T-helper 9 cell (primary cell): ENCODE measurements at places on chromosomes 2 and 18.

DNA sequence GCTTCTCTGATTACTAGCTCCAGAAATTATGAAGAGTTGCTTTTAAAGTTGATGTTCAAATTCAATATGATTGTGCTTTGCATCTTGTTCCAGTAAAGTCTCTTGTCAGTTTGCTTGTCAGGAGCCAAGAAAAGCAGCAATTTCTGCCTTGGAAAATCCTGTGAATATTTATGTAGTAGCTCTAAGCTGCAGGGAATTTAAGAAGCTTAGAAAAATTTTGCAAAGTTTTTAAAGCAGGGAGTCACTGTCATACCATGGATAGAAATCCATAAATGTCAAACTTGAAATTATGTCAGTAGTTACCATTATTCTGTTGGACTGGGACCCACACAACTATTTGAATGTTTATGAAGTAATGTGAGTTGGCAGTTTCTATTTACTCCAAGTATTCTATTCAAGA, 169.3 kb downstream of the TMEM200C start:
- no peak for DNase-seq

GRCh38 chr2:171452773-171453172, 18.7 kb downstream of the DCAF17 start:
- no peak for DNase-seq

DNA sequence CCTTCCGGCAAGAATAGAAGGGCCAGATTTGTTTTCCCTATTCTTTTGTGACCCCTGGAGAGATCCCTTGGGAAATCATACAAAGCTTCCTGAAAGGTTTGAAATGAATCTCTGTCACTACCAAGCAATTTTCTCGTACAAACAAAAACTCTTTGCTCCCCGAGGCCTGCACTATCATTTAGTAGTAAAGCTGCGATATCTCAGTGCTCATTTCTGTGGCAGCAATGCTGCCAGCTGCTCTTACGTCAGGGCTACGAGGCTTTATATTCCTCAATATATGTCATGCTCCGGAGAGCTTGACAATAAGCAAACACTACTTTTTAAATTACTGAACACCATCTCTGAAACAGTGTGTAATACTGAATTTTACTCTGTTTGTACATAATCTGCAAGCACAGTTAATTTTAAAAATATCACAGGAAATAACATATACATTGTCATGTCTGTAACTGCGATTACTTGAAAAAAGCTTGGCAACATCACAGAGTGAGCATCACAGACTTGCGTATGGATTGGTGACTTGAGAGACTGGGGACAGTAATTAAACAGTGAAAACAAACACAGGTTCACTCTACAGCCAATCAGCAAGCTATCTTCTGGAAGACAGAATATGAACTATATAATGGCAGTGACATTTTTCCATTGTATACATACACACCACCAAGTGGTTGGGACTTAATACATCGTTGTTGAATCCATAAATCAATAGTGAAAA, 403.3 kb upstream of the NETO1 start:
- DNase-seq, result no peak

- no peak for DNase-seq
Observed at GRCh38 chr2:185306119-185306518, 432.5 kb upstream of the FSIP2 start.

DNA sequence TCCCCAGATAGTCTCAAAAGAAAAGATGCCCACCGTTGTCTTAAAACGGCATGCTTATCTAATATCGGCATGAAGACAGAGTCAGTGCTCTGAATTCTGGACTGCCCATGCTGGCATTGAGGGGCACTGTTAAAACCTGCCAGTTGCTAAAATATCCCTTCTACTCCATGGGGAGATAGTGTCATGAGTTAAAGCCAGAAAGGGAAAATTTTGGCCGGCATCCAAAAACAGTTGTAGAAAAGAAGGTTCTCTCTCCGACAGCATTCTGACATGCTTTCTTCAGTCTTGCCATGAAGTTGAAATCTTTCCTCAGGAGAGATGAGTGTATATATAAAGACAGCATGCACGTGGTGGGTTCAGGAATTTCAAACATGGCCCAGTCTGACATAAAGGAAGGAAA, 401.3 kb upstream of the PIK3C3 start:
- no peak for DNase-seq

DNA sequence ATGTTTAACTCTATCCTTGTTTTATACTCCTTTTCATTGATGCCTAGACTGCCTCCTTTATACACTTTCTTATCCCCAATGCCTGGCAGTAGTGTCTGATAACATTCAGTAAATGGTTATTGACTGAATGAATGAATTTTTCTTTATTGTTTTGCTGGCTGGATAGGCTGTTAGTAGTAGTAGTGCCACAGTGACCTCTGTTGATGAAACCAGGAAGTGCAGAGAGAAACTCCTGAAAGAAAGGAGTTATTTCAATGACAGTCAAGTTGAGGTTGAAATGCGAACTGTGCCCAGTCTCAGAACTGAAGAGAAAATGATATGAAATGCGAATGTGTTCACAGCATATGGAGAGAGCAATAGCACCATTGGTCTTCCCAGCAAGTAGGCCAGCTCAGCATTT, 26.8 kb upstream of the SLC9A2 start:
- DNase-seq, result no peak
